NCI-H1417 treated with DMSO at 0.1 percent for 48 hours (cell line): ENCODE measurements at places on chromosomes 2 and 18.

DNA sequence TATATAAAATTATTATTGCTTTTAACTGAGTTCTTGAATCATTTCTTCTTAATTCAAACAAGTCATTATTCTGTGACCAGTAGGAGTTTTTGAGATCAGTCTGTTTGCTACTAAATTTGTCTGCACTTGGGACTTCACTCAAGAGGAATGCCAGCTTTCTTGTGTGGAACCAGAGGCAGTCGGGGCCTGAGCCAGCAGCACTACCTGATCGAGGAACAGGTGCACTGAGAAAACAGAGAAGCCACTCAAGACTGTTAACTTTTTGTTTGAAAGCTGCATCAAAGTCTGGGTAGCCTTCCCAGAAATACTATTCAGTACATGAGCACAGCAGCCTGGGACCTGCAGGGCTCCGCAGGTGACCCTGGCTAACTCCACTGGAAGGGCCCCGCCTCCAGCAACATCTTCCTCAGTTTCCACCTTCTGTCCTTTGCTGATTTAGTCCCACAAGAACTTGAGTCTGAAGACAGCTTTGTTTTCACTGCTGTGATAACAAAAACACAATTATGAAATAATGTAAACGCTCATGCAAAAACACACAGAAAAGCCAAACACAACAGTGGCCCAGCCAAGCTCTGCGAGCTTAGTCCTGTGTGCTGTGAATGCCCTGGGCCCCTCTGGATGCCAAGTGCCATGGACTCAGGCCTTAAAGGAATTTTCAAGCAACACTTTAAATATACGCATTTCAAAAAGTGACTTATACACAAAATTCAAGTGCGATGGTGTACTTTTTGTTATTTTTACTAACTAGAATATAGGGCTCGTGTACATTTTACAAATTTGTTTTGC, 62.0 kb downstream of the SH3YL1 start:
- DNase-seq, result no peak

DNA sequence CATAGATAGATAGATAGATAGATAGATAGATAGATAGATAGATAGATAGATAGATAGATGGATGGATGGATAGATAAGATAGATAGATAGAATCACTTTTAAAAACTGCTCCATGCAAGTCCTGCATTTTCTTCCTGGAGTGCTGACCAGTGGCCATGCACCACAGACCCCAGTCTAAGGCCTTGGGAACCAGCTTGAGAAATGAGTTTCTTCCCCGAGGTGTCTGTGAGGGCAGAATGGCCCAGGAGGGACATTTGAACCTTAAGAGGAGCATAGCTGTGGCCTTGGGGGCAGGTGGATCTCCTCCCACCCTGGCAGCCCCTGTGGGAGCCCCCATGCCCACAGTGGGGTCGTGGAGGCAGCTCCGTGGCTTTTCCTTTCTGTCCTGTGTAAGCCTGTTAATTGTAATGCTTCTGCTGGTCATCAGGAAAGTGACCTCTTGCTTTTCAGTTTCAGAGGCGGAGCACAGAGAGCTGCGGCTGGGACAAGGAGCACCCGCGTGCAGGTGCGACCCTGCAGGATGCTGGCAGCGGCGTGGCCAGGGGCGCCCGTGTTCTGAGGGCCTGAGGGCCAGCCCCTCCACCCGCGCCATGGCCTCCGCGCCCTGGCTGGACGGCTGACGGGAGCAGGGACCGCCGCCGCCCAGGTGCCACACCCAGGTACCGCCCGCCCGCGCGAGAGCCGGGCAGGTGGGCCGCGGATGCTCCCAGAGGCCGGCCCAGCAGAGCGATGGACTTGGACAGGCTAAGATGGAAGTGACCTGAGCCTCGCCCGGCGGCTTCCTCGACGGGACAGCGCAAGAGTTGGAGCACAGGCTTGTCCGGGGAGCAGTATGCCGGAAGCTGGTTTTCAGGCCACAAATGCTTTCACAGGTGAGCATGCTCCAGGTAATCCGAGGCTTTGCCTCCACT, 168.6 kb downstream of the LDLRAD4 start:
- no peak for DNase-seq

DNA sequence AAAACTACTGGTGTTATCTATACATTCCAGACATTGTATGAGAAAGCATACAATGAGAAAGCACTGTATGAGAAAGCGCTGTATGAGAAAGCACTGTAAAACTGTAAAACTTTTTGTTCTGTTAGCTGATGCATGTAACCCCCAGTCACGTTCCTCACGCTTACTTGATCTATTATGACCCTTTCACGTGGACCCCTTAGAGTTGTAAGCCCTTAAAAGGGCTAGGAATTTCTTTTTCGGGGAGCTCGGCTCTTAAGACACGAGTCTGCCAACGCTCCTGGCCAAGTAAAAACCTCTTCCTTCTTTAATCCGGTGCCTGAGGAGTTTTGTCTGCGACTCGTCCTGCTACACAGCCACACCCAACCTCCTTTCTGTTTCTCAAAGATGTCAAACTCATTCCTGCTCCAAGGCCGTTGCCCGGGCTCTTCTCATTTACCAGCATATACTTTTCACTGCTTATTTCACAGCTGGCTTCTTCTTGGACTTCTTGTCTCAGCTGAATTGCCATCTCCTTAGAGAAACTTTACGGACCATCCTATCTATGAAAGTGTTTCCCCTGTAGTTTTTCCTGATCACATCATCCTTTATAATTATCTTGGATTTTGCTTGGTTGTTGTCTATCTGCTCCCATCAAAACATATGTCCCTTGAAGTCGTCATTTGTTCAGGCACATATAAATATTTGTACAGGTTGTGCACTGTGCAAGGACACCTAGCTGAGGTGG, 29.8 kb upstream of the YES1 start:
- no peak for DNase-seq

- no peak for DNase-seq
Observed at GRCh38 chr2:204842661-204843485, 297.6 kb downstream of the PARD3B start.

- DNase-seq, result no peak
Observed at GRCh38 chr2:63000801-63001200, 49.8 kb upstream of the OTX1 start.

- DNase-seq, result no peak
Observed at GRCh38 chr18:62897153-62897552, 181.8 kb downstream of the PHLPP1 start.

DNA sequence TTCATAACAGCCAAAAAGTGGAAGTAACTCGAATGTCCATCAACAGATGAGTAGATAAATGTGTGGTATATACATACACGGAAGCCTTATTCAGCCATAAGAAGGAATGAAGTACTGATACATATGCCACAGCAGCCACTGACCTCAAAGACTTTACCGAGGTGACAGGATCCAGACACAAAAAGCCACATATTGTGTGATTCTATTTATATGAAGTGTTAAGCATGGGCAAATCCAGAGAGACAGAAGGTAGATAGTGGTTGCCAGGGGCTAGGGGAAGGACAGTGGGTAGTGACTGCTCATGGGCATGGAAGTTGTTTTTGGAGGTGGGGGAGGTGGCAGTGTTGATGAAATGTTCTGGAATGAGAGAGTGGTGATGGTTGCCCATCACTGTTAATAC, 33.9 kb downstream of the ZAP70 start:
- no peak for DNase-seq

- no peak for DNase-seq
Observed at GRCh38 chr2:12819103-12819475, 102.4 kb downstream of the TRIB2 start.

GRCh38 chr2:46050489-46050888, 246.7 kb upstream of the EPAS1 start:
- DNase-seq, result no peak

DNA sequence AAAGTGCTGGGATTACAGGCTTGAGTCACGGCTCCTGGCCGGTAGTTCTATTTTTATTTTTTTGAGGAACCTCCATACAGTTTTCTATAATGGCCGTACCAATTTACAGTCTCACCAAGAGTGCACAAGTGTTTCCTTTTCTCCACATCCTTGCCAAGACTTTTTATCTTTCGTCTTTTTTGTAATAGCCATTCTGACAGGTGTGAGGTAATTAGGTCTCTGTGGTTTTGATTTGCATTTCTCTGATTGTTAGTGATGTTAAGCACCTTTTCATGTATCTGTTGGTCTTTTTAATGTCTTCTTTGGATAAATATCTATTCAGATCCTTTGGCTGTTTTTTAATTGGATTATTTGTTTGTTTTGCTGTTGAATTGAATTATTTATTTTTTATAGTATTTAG, 9.3 kb downstream of the ARMC9 start:
- no peak for DNase-seq

DNA sequence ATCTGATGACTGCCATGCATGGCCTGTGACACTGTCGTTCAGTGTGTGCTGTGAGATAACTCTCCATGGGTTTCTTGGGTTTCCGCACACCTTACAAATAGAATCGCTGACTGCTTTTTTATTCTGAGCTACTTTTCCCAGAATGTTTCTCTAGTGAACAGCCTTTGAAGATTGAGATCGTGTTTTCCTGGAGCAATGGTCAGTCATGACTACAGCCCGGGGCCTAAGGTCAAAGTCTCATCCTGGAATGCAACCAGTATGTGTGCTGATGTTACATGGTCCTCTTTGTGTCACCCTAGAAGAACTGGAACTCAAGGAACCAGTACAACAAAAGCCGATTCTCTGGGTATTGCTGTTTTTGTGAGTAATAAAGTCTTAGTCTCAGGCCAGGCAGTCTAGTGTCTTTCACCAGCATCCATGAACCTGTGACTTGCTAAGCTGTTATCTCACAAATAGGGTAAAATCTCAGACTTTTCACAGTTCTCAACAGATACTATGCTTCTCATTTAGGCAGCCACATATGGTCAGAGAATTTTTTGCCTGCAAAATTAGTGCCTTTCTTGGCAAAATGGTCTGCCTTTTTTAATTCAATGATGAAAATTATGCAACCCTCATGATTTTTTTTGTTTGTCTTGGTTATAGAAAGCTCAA, 124.9 kb upstream of the PIEZO2 start:
- no peak for DNase-seq

DNA sequence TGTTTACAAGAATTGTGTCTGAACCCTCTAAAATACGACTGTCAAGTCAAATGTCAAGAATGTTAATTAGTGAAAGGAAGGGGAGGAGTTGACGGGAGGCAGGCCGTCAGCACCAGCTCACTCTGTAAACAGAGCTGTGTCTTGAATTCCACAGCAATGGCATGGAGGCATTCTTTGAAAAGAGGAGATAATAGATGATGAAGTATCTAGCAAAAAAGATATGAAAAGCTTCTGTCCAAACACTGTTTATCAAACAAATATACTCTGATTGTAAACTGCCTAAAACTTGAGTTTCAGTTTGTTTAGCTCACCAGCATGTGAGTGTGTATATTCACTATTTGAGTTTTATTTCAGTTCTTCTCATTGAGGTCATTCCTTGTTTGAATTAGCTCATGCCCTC, 94.7 kb upstream of the CDC42EP3 start:
- DNase-seq, result no peak

DNA sequence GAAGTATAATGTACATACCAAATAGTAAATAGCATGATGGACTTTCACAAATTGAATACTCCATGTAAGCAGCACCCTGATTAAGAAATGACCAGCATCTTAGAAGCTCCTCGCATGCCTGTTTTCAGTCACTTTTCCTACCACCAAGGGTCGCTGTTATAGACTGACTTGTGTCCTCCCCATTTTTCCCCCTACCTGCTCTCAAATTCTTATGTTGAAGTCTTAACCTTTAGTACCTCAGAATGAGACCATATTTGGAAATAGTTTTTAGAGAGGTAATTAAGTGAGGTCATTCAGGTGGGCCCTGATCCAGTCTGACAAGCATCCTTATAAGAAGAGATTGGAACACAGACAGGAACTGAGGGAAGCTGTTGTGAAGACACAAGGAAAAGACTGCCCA, 125.9 kb downstream of the LYPD6 start:
- DNase-seq, result no peak

DNA sequence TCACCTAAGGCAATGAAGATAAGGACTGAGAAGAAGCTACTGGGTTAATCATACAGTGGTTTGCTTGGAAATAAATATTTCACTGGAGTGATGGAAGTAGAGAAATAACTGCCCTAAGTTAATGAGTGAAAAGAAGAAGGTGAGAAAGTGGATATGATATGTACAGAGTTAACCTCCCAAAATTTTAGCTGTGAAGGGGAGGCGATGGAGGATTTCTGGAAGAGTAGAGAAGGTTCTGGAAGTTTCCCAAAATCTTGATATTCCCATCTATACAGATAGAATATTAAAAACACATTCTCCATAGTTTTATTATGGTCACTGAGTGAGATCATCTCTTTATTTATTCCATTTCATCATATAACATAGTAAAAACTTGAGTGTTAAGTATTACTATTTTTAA, 296.6 kb upstream of the RGPD4 start:
- DNase-seq, result no peak

GRCh38 chr2:106523976-106524665, 37.0 kb downstream of the CD8B2 start:
- DNase-seq, result no peak

DNA sequence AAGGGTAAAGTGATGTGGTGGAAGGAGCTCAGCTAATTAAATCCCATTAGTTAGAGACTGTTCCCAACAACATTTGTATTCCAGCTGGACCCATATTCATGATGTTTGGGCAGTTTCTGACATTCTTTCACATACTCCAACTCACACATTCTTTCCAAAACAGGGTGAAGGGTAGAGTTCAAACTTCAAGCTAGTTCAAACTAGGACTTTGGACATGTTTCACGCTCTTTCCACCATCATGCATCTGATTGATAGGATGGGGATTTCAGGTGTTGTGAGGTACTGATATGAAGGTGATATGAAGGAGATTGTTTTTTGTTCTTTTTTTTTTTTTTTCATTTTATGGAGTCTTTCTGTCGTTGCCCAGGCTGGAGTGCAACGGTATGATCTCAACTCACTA, 197.1 kb upstream of the LHCGR start:
- no peak for DNase-seq

DNA sequence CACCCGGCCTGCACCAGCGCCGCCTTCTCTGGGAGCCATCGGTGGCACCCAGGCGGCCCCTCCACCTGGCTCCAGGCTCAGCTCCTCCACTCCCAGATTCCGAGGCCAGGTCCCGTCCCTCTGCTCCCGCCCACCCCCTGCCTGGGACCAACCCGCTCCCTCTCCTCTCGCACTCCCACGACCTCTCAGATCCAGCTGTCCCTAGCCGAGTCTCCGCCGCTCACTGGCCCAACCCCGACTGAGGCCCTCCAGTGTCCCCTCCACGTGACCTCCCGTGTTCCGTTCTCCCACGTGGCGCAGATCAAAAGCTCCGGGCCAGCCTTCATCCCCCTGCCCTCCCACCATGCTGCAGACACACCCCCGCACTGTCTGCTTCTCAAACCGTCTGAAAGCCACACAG, 14.4 kb upstream of the SALL3 start:
- no peak for DNase-seq

- DNase-seq, result no peak
Observed at GRCh38 chr18:36162981-36163380, 24.3 kb upstream of the MOCOS start.
